Lung (tissue), 17 donors: ENCODE measurements at places on chromosomes 2 and 18. TPM values are rescaled to one million over a fixed set of nuclear protein-coding genes. Genes with fewer than 3 reads are reported as not detected.

DNA sequence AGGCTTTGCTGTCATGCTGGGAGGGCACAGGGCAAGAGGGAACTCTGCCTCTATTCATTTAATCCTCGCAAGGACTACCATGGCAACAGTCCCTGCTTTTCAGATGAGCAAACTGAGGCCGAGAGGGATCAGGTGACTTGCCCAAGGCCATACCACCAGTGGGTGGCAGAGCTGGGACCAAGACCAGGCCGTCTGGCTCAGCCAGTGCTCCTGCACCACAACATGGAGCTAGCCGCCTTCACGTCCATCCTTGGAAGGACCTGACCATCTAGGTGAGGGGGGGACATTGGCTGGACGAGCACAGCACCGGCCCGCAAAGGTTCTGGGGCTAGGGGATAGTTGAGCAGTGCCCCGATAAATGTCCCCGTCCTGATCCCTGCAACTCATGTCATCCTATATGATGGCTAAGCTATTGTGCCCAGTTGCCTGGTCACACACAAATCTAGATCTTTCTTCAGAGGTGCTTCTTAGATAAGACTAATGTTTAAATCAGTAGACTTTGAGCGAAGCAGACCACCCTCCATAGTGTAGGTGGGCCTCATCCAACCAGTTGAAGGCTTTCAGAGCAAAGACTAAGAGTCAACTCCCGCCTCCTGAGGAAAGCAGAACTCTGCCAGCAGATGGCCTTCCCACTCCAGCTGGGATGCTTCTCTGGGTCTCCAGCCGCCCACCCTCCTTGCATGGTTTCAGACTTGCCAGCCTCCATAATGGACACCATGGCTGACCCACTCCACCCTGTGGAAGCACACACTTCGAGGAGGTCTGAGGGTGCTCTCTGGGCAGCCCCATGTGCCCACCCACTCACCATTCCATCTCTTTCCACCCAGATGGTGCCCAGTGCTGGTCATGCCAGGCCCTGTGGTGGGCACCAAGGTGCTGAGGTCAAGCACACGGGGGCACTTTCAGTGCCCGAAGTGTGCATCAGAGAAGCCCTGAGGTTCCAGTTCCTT lies 214.8 kb upstream of the RAB6C start:
- DNase-seq: no peak

DNA sequence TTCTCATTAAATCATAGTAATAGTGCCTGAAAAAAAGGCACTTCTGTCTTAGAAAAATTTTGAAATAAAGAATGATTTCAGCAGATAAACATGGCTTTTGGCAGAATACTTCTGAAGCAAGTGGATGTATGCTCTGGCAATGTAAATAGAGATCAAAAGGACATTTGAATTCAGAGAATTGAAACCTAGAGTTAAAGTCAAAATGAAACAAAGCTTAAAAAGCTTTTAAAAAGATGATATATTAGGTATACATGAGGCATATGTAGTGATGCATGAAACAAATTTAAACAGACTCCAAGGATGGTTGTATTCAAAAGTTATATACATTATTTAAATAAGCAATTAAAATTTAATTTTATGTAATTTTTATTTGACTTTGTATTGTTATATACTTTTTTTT lies 1344.5 kb upstream of the TMEFF2 start:
- DNase-seq: no peak

- no peak for DNase-seq
These were observed 12.9 kb upstream of the RPL37A start for GRCh38 chr2:216485745-216486144.

DNA sequence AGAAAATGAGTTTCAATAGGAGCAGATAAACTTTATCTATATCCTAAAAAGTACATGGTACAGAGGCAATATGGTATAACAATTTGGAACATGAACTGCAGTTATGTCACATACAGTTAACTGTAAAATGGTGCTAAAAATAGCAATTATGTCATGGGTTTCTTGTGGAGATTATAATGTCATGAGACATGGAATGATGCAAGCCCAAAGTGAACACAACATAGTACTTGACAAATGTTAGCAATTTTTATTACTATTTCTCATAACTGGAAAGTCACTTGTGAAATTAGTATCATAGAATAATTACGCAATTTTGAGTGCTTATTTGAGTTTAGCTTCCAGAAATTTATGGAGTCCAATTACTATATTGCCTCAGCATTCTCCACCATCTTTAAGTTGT lies 1263.4 kb downstream of the DSC3 start:
- DNase-seq: no peak

DNA sequence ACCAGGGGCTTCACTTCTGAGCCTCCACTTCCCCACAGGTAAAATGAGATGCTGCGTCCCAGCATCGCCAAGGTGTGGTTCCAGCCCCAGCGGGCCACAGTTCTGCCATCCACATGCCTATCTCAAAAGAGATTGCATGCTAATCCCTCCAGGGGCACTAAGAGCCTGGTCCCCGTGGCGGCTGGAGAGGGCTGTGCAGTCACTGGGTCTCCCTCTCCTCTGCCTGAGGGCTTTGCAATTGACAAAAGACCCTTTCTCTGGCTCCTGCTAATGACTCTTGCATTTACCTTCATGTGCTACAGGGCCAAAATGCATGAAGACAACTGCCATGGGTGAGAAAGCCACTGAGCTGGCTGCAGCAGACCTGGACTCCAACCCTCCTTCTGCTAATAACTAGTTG lies 18.5 kb downstream of the ZBTB7C start:
- no peak for DNase-seq

DNA sequence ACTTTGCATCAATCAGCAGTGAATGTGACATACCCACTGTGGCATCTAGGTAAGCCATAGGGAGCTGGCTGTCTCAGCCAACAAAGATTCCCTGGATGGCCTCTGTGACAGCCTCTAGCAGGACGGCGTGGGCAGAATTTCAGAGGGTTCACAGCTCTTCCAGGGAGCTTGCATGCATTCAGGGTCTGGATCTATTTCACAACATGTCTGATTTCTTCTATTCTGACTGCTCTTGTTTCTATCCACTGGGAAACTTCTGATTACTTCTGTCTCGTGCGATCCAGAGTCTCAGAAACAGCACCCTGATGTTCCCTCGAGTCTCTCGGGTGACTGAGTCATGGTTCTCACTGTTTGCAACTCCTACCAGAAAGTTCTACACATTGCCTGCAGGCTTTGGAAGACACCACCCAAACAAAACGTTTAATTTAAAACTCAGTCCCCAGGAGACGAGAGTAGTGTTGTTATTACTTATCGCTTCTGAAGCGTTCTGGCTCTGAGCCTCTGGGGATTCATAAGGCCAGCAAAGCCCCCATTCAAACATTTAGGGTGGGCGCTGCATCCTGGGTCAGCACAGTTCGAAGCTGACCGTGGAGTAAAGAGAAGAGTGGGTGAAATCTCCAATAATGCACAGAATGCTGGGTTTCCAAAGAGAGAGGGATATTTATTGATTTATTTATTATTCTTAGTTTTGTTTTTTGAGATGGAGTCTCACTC lies 41.9 kb upstream of the ODC1 start:
- no peak for DNase-seq

DNA sequence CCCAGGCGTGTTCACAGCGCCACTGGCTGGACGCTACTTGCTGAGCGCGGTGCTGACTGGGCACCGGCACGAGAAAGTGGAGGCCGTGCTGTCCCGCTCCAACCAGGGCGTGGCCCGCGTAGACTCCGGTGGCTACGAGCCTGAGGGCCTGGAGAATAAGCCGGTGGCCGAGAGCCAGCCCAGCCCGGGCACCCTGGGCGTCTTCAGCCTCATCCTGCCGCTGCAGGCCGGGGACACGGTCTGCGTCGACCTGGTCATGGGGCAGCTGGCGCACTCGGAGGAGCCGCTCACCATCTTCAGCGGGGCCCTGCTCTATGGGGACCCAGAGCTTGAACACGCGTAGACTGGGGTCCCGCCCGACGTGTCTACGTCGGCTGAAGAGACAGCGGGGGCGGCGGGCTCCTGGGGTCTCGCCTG lies 891 bp upstream of the KHK start:
- peak; percentile 71 for DNase-seq

DNA sequence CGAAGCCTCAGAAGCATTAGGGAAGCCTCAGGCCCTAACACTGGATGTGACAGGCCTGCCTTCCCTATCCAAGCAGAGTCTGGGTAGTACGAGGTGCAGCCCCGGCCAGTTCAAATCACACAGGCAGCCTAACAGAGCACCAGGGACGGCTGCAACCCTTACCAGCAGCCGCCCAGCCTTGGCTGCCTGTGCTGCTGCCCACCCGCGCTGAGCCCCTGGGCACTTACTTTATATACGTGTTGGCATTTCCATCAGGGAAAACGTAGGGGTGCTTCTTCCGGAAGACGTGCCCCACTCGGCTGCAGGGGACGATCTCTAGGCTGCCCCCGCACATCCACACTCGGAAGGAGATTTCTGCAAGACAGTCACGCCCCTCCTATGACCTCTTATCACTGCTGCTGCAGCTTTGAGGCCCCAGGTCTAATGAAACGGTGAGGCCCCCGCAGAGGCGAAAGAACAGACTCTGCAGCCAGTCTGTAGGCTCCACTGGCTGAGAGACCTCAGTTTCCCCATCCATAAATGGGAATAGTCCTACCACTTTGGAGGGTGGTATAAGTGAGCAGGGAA lies 124.7 kb upstream of the CAPN13 start:
- no peak for DNase-seq

GRCh38 chr2:37742286-37742685 lies 70.8 kb upstream of the CDC42EP3 start:
- DNase-seq: no peak

The TMEM178A gene
- 4.8 TPM for polyA plus RNA-seq

The APCDD1 gene
- 12.5 TPM for polyA plus RNA-seq
